ENCODE measurements at places on chromosomes 16 and 17. TPM values are rescaled to one million over a fixed set of nuclear protein-coding genes. Genes with fewer than 3 reads are reported as not detected.
A peak's percentile ranks its signal among the peaks of the same experiment; 100 is the strongest.

Gene STAC2
- not detected for total RNA-seq

Gene FADS6
- total RNA-seq: not detected

Gene CA10
- total RNA-seq: not detected

Gene SOST
- total RNA-seq: not detected

Gene JPH3
- not detected for total RNA-seq

Gene KRT31
- total RNA-seq: not detected

Gene PRR29
- total RNA-seq: not detected

Gene CYB5D1
- 6.9 TPM for total RNA-seq

Gene GAS7
- 0.33 TPM for total RNA-seq

DNA sequence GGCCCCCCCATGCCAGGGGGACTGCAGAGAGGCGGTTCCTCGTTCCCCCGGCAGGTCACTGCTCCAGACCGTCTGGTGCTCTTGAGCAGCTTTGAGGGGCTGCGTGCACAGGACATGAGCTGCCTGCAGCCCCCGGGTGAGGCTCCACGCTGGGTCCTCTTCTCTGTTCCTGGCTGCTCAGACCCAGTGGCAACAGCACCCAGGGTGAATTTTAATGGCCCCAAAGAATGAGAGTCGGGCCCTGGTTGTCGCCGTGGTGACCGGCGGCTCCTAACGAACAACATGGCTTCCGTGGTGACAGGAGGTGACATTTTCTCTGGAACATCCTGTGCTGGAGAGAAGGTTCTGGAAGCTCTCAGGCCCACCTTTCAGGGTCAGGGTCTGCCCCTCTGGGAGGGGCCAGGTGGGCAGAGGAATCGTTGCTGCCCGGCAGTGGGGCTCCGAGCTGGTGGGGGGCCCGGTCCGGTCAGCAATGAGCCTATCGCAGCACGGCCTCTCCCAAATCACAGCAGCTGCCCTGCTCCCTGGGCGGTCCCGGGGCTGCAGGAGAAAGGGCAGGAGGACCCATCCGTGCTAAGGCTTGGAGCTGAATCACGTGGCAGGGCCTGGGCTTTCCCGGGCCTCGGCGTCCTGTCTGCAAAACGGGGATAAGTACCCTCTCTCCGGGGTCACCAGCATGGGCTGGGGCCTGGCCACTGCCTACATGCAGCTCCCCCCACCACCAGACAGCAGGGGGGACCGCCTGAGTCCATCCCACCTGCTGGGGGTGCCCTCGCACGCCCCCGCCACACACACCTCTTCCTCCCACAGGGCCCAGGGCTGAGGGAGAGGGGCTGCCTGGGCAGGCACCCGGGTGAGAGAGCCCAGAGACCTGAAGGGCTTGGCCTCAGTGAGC is 3.4 kb upstream of the C1QTNF8 start:
- DNase-seq: no peak

GRCh38 chr17:77326076-77326591 is 185.4 kb downstream of the SEC14L1 start:
- DNase-seq: no peak

DNA sequence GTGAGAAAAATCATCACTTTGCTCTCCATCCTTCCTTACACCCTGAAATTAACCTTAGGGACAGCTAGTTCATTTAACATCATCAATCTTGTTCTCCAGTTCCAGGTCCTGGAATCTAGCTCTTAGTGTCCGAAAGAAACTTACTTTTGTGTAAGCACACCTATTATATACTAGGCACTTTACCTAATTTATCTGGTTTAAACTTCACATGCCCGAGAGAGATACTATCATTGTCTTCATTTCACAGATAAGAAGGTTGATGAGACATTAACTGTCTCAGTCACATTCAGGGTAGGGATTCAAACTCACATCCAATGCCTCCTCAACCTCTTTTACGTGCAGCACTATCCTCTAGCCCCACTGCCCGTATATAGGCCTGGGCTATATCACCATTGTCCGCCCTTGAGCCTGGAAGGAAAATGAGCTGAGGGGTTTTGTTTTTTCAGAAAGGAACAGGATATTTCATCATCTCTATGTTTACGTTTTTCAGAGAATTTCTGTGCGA is 501 bp upstream of the AP2B1 start:
- DNase-seq: no peak

DNA sequence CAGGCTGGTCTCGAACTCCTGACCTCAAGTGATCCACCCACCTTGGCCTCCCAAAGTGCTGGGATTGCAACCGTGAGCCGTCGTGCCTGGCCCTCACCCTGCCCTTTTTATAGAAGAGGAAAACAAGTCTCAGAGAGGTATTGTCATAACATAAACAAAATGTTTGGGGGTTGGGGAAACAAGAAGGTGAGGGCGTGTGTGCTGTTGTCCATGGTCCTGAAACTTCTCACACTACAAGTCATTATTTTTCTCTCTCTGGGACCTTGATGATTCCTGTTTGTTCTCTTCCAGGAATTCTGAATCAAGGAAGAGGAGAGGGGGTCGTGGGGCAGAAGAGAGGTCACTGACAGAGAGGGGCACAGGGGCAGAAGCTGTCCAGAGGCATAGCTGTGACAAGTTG is 160.2 kb upstream of the LHX1 start:
- DNase-seq: peak; percentile 50

GRCh38 chr17:30273373-30273772 is 18.4 kb downstream of the BLMH start:
- no peak for DNase-seq

GRCh38 chr17:75909812-75910274 is 5.2 kb upstream of the MRPL38 start:
- no peak for DNase-seq

DNA sequence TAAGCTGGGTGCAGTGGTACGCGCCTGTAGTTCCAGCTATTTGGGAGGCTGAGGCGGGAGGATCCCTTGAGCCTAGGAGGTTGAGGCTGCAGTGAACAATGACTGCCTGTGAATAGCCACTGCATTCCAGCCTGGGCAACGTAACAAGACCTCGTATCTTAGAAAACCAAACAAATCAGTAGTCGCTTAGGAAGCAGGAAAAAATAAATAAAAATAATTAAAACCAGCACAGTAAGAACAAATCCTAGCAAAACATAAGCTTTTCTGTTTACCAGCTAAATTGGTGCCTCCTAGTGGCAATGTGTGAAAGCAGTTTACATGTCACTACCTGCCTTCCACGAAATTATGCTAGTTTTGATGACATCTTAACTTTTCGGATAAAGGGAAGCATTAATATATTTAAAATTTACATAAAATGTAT is 1.3 kb downstream of the ARMC5 start:
- DNase-seq: no peak

DNA sequence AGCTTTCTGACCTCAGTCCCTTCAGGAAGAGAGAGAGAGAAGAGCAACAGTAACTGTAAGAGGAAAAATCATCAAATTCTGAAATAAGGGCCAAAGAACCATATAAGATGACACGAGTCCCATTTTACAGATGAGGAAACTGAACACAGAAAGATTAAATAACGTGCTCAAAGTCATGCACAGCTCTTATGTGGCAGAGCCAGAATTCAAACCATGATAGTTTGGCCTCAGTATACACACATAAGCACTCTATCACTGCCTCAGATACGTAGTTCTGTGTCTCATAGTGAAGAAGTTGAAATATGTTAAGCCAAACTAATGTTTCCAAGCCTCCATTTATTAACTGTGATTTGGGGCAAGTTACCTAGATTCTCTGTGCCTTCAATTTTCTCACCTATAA is 1.9 kb upstream of the ZNF19 start:
- DNase-seq: no peak

GRCh38 chr17:50883850-50884438 is 17.8 kb upstream of the TOB1 start:
- no peak for DNase-seq

- DNase-seq: no peak
These were observed 120.5 kb downstream of the CCT6B start for GRCh38 chr17:34840750-34841149.

DNA sequence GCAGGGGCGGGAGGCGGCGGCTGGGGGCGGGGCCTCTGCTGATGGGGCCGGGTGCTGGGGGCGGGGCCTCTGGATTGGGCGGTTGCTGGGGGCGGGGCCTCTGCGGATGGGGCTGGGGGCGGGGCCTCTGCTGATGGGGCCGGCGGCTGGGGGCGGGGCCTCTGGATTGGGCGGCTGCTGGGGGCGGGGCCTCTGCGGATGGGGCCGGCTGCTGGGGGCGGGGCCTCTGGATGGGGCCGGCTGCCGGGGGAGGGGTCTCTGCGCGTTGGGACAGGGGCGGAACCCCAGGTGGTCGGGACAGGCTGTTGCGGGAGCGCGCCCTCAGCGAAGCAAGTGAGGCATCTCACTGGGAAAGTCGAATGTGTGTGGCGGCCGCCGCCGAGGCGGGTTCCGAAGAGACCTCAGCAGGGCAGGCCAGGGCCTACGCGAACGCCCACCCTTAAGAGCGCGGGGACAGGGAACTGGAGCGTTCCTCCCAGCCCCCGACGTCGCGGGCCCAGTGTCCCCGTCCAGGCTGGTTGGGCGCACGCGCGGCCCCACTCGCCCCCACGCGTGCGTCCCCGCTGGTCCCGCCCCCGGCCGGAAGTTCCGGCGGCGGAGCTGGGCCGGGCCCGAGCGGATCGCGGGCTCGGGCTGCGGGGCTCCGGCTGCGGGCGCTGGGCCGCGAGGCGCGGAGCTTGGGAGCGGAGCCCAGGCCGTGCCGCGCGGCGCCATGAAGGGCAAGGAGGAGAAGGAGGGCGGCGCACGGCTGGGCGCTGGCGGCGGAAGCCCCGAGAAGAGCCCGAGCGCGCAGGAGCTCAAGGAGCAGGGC is at the start of gene STUB1:
STUB1 (plus strand) TSS at position 597 of the 811 bp plus-strand sequence; CDS start at position 713, 116 bp downstream.
- DNase-seq: peak; percentile 78

DNA sequence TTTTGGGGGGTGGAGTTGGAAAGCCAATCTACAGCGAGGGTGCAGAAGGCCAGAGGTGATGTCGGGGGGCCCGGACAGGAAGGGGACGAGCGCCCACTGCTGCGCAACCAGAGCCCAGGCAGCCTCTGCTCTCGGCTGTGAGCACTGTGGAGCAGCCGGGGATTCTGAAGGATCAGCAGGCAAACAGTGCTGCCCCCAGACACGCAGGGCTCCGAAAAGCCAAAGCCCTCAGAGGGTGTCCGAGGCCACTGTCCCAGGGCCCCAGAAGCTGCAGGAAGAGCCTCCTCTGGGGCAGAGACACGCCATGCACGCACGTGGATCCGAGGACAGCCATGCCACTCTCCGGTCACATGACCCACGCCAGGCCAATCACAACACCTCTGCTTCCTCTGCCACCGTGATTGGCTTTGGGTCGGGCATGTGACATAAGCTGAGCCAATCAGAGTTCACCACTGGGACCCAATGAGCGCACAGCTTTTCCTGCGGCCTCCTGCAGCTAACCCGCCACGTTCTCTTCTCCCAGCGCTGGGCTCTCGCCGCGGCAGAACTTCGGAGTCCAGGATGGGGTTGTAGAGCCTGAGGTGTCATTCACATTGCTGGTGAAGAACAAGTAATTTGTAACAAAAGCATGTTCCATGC is 40.7 kb downstream of the ACTG1 start:
- peak; percentile 99 for DNase-seq

GRCh38 chr16:769184-769784 is 8.8 kb downstream of the MSLN start:
- DNase-seq: no peak

DNA sequence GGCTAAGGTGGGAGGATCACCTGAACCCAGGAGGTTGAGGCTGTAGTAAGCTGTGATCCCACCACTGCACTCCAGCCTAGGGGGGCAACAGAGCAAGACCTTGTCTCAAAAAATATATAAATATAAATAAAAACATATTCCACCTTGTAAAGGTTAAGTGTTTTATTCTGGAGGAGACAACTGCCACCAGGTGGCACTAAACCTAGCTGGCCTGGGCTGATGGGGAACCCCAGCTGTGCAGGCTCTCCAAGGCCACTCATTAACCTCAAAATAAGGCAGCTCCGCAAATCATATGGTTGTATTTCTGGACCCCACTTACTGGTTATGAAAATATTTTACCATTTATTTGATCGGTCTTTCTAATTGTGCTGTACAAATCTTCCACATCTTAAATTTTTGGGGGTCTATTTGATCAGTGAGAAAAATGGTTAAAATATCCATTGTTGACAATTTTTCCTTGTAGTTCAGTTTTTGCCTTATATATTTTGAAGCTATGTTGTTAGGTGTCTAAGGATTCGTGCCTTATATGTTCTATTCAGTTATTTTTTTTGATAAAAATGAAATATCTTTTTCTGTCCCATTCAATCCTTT is 8.5 kb upstream of the ICAM2 start:
- DNase-seq: peak; percentile 63

Measured in K562 (cell line).